ENCODE measurements at places on chromosomes 11 and 22. TPM values are rescaled to one million over a fixed set of nuclear protein-coding genes. Genes with fewer than 3 reads are reported as not detected.

The SLC37A2 gene
- total RNA-seq: 35.2 TPM

The MMP10 gene
- total RNA-seq: 7.7 TPM

The TMEM151A gene
- total RNA-seq: not detected

The ANO9 gene
- total RNA-seq: 7.7 TPM

The OR52H1 gene
- 0.21 TPM for total RNA-seq

All from tracheal epithelial cell (primary cell).